ENCODE measurements at places on chromosomes 4 and X.

- DNase-seq: no peak
Observed at GRCh38 chr4:7254736-7255487, 62.6 kb downstream of the SORCS2 start.

- DNase-seq: no peak
Observed at GRCh38 chrX:46704767-46705386, 54.0 kb downstream of the SLC9A7 start.

DNA sequence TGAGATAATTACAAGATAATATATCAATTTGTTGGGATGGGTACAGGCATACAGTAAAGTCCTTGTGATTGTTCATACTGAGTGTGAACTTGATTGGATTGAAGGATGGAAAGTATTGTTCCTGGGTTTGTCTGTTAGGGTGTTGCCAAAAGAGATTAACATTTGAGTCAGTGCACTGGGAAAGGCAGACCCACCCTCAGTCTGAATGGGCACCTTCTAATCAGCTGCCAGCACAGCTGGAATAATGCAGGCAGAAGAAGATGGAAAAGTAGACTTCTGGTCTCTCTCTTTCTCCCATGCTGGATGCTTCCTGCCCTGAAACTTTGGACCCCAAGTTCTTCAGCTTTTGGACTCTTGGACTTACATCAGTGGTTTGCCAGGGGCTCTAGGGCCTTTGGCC is 457.9 kb upstream of the SLIT2 start:
- DNase-seq: no peak

DNA sequence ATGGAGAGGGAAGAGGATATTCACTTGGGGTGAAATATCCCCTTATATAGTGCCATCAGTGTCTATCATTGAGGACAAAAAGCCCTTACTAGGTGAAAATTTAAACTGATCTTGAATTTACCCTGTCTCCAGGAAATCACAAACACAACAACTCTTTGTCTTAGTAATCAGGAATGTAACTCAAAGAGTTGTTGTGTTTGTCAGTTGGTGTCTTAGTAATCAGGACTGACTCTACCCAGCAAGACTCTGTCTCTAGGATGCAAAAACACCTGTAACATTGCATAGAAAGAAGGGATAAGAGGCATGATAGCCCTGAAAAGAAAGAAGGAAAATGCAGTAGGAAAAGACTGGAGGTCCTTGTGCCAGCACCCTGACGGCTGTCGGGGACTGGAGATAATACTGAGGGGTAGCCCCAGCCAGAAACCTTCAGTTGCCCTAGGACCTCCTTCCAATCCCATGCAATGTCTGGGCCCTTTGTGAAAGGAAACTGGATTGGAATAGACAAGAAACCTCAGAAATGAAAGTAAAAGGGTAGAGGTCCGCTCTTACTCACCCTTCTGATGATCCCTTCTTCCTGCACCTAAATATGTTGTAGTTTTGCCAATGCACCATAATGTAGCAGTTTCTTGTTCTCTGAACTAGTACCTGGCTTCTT is 45.3 kb downstream of the HMGB2 start:
- DNase-seq: no peak

DNA sequence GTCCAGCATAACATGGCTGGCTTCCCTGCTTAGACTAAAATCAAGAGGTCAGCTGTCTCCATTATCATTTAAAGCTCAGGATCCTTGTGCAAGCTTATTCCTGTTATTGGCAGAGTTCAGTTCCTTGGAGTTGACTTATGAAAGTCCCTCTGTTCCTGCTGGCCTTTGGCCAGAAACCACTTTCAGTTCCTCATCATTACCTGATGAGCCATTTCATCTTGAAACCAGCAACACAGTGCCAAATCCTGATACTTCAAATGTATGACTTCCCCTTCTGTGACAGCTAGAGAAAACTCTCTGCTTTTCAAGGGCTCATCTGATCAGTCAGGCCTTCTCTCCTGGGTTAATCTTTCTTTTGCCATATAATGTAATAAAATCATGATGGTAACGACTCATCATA is 110.6 kb upstream of the FSTL5 start:
- no peak for DNase-seq

All from immature natural killer cell (primary cell).